ENCODE measurements at places on chromosomes 7 and 10. TPM values are rescaled to one million over a fixed set of nuclear protein-coding genes. Genes with fewer than 3 reads are reported as not detected.

The ERVW-1 gene
- total RNA-seq = not detected

The MYL10 gene
- total RNA-seq = not detected

The CADPS2 gene
- 10.0 TPM for total RNA-seq

The GRID1 gene
- 26.3 TPM for total RNA-seq
